ENCODE measurements at places on chromosomes 13 and 19. TPM values are rescaled to one million over a fixed set of nuclear protein-coding genes. Genes with fewer than 3 reads are reported as not detected.

The NTF4 gene
- total RNA-seq = not detected

DNA sequence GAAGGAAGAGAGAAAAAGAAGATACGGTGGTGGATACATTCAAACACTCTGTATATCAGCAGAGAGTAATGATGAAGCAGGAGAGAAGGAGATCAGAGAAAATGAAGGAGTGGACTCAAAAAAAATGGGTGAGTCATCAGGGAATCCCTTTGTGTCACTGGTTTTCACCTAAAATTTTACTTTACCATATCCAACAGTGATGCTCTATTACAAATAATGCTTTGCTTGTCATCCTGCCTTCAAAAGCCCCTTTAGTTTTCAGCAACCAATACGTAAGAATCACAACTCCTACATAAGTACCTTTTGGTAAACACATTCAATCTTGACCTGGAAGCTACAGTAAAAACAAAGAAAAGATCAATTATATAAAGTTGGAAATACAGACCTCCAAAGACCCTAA lies 88.8 kb downstream of the ENOX1 start:
- H3K4me3 ChIP-seq = no peak overlapping the region
- H3K4me1 ChIP-seq = peaks cover 29% of the 10 kb centered on the region
- H3K27ac ChIP-seq = no peak overlapping the region
- H3K36me3 ChIP-seq = no peaks in the 10 kb centered on the region
- no peak for DNase-seq

DNA sequence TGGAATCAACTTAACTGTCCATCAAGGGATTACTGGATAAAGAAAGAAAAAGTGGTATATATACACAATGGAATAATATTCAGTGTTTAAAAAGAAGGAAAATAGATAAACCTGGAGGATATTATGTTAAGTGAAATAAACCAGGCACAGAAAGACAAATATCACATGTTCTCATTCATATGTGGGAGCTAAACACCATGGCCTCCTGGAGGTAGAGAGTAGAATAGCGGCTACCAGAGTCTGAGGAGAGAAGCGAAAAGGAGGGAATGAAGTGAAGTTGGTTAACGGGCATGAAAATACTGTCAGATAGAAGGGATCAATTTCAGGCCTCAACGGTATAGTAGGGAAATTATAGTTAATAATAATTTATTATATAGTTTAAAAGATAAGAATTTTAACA lies 147.5 kb upstream of the OBI1 start:
- no peak overlapping the region for H3K4me3 ChIP-seq
- no peaks in the 10 kb centered on the region for H3K36me3 ChIP-seq
- no peak overlapping the region for H3K27ac ChIP-seq
- H3K4me1 ChIP-seq = no peaks in the 10 kb centered on the region

DNA sequence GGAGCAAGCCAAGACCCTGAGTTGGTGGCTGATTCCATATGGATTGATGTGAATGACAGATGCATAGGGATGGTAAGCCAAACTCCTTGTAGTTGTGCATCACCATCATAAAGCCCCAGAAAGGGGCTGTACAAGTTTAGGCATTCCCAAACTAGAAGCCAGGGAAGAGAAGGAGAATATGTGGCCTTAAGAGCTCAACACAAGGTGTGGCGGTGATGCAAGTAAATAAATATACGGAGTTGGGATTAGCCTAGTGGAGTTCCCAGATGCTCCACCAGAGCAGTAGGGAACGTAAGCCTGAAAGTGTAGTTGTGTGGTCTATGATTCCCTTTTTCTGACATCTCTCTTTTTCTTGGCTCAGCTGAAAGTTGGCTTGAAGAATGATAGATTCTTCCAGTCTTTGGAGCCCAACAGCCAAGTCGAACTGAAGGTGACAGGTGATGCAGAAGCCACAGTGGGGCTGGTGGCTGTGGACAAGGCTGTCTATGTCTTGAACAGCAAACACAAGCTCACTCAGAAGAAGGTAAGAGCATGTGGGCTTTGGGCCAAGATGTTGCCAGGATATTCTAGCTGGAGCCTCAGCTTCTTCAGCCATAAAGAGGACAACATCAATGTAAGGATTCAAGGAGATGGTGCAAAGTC lies 30.1 kb downstream of the RDH8 start:
- no peak for DNase-seq
- H3K4me1 ChIP-seq = no peaks in the 10 kb centered on the region
- H3K36me3 ChIP-seq = no peaks in the 10 kb centered on the region
- H3K27ac ChIP-seq = no peak overlapping the region
- no peak overlapping the region for H3K4me3 ChIP-seq

- H3K4me1 ChIP-seq = no peaks in the 10 kb centered on the region
- H3K4me3 ChIP-seq = no peak overlapping the region
- no peaks in the 10 kb centered on the region for H3K36me3 ChIP-seq
- no peaks in the 10 kb centered on the region for H3K27me3 ChIP-seq
- H3K27ac ChIP-seq = no peak overlapping the region
Measured at GRCh38 chr13:84131249-84131648, 249.0 kb upstream of the SLITRK1 start.

- H3K36me3 ChIP-seq = no peaks in the 10 kb centered on the region
- H3K27me3 ChIP-seq = peaks cover 3% of the 10 kb centered on the region
- H3K4me3 ChIP-seq = peak within 1 kb of the TSS; percentile 54
- peak within 1 kb of the TSS; percentile 59 for H3K27ac ChIP-seq
- DNase-seq = no peak
- peaks cover 16% of the 10 kb centered on the region for H3K4me1 ChIP-seq
Measured at GRCh38 chr19:14031719-14032480, at the start of gene IL27RA. Gene IL27RA, plus strand, starts transcription at chr19:14031762. Its CDS starts 111 bp downstream, at chr19:14031873.

DNA sequence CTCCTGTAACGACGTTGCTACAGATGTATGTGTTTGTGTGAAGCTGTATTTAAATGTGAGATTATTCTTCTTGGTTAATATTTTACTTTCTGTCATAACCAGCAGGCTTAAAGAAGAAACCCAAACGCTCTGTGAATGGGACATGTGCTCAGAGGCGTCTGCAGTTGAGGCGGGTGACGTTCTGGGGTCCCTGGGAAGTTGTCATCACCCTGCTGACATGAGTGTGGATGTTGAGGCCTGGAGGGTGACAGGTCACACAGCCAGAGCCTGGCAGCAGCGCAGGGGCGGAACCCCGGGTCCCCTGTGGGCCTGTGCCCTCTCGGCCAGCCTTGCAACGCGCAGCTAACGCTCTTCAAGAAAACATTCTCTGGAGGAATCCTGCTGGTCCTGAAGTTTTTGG lies 16.6 kb downstream of the RASA3 start:
- peaks cover 21% of the 10 kb centered on the region for H3K4me1 ChIP-seq
- no peaks in the 10 kb centered on the region for H3K36me3 ChIP-seq
- H3K27ac ChIP-seq = peak overlapping the region; percentile 28

The LMTK3 gene
- total RNA-seq = 0.57 TPM

- peaks cover 2% of the 10 kb centered on the region for H3K36me3 ChIP-seq
- peaks cover 28% of the 10 kb centered on the region for H3K4me1 ChIP-seq
- no peaks in the 10 kb centered on the region for H3K27me3 ChIP-seq
- no peak for DNase-seq
- H3K4me3 ChIP-seq = peak overlapping the region; percentile 76
Measured at GRCh38 chr19:37654629-37655300, 500 bp downstream of the ZFP30 start.

DNA sequence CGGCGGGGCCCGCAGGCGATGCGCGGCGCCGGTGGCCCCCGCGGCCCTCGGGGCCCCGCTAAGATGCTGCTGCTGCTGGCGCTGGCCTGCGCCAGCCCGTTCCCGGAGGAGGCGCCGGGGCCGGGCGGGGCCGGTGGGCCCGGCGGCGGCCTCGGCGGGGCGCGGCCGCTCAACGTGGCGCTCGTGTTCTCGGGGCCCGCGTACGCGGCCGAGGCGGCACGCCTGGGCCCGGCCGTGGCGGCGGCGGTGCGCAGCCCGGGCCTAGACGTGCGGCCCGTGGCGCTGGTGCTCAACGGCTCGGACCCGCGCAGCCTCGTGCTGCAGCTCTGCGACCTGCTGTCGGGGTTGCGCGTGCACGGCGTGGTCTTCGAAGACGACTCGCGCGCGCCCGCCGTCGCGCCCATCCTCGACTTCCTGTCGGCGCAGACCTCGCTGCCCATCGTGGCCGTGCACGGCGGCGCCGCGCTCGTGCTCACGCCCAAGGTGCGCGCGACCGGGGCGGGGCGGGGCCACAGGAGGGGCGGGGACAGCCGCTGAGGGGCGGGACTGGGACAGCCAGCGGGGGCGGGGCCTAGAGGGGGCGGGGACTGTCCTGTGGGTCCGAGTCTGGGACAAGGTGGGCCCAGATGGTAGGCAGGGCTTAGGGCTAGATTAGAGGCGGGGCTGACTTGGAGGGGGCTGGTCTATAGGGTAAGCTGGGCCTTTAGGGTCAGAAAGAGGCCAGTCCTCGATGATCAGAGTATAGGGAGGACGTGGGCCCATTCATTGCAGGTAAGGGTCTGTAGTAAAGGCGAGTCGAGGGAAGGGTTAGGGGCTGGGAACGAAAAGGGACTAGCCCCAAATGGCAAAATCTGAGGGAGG lies 5.1 kb downstream of the GRIN2D start:
- H3K27ac ChIP-seq = no peak overlapping the region
- no peaks in the 10 kb centered on the region for H3K36me3 ChIP-seq
- peaks cover 37% of the 10 kb centered on the region for H3K4me1 ChIP-seq

GRCh38 chr13:77660841-77661250 lies 36.6 kb upstream of the SLAIN1 start:
- DNase-seq = no peak
- H3K27ac ChIP-seq = no peak overlapping the region
- H3K27me3 ChIP-seq = no peaks in the 10 kb centered on the region
- H3K4me3 ChIP-seq = no peak overlapping the region

GRCh38 chr13:104641309-104641708 lies 1575.1 kb upstream of the SLC10A2 start:
- no peaks in the 10 kb centered on the region for H3K36me3 ChIP-seq
- no peak overlapping the region for H3K27ac ChIP-seq
- DNase-seq = no peak
- no peak overlapping the region for H3K4me3 ChIP-seq
- H3K27me3 ChIP-seq = no peaks in the 10 kb centered on the region

GRCh38 chr13:44191504-44192171 lies 182.0 kb upstream of the SERP2 start:
- H3K36me3 ChIP-seq = no peaks in the 10 kb centered on the region
- H3K27me3 ChIP-seq = no peaks in the 10 kb centered on the region
- no peak for DNase-seq
- no peak overlapping the region for H3K4me3 ChIP-seq
- H3K27ac ChIP-seq = peak overlapping the region; percentile 8

- no peak for DNase-seq
- no peaks in the 10 kb centered on the region for H3K27me3 ChIP-seq
- H3K27ac ChIP-seq = no peak overlapping the region
- no peaks in the 10 kb centered on the region for H3K4me1 ChIP-seq
- H3K4me3 ChIP-seq = no peak overlapping the region
- no peaks in the 10 kb centered on the region for H3K36me3 ChIP-seq
Measured at GRCh38 chr13:58630794-58631193, 999.2 kb downstream of the PCDH17 start.
